ENCODE measurements at places on chromosomes 6 and 20.

- DNase-seq = no peak
These were observed 136.4 kb downstream of the LINC00237 start for GRCh38 chr20:20969701-20970280.

DNA sequence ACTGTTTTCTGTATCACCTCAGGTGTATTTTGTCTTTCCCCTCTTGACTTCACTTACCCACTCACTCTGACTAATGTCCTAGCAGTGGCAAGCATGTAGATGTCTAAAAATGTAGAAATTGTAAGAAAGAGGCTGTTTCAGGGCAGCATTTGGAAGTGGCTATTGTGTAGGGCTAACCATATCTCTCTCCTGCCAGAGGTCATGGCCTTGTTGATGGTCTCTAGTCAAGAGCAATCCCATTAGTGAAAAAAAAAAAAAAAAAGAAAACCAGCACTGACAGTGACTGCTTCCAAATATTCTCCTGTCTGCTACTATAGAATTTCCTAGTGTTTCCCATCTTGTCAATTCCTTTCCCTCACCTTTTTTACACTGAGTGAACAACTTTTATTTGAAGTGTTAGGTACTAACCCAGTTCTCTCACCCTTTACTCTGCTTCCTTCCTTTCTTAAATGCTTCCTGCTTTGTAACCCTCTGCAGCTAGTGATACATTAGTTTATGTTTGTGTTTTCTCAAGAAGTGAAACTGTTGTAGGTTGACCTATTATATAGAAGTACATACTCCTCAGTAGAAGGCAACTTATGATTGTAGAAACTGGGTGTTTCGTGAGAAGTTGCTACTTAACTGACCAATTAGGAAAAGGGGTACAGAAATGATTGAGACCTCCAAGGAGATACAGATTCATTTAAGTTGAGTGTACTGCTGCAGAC lies 174.1 kb upstream of the PTPRK start:
- DNase-seq = no peak

- no peak for DNase-seq
These were observed 117.8 kb downstream of the QRSL1 start for GRCh38 chr6:106747139-106747538.

DNA sequence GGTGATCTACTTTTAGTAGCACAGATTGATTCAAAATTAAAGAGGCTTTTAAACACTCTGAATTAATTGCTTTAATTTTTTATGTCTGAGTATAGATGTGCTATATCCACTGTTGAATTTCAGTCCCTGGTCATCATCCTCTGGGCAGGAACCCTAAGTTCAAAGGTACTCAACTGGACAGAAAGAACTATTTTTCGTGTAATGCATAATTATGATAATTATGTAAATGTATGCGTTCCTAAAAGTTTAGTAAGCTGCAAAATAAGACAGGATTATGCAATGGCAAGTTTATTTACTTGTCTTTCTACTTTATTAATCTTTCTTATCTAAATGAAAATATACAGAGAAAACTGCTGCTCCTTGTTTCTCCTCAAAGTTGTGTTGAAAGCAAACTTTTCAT lies 690.1 kb upstream of the MAN1A1 start:
- no peak for DNase-seq

DNA sequence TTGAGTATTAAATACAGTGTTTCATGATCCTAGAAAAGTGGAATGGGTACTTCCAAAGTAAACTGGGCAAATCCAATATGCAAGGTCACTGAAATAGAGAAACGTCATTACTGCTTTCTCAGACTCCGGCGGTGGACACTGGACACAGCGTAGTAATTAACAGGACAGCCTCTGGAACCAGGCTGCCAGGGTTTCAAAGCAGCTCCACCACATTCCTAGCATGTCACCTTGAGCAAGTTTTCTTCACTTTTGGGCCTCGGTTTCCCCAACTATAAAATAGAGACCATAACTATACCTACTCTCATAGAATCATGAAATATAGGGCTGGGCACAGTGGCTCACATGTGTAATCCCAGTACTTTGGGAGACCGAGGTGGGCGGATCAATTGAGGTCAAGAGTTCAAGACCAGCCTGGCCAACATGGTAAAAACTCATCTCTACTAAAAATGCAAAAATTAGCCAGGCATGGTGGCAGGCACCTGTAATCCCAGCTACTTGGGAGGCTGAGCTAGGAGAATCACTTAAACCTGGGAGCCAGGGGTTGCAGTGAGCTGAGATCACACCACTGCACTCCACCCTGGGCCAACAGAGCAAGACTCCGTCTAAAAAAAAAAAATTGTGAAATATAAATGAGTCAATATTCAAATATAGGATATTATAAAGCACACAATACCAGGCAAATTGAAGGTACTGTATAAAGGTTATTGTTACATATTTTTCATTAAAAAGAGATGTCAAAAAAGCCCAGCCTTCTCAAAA lies 24.9 kb downstream of the ARHGAP18 start:
- DNase-seq = no peak

Data from GM12864 (cell line).